Fibroblast of villous mesenchyme (primary cell): ENCODE measurements at places on chromosomes 3 and 15. TPM values are rescaled to one million over a fixed set of nuclear protein-coding genes. Genes with fewer than 3 reads are reported as not detected.
A peak's percentile ranks its signal among the peaks of the same experiment; 100 is the strongest.

MANF gene
- 88.6 and 126 TPM in 2 replicates for total RNA-seq

SNX33 gene
- 19.9 and 23.8 TPM in 2 replicates for total RNA-seq

DNA sequence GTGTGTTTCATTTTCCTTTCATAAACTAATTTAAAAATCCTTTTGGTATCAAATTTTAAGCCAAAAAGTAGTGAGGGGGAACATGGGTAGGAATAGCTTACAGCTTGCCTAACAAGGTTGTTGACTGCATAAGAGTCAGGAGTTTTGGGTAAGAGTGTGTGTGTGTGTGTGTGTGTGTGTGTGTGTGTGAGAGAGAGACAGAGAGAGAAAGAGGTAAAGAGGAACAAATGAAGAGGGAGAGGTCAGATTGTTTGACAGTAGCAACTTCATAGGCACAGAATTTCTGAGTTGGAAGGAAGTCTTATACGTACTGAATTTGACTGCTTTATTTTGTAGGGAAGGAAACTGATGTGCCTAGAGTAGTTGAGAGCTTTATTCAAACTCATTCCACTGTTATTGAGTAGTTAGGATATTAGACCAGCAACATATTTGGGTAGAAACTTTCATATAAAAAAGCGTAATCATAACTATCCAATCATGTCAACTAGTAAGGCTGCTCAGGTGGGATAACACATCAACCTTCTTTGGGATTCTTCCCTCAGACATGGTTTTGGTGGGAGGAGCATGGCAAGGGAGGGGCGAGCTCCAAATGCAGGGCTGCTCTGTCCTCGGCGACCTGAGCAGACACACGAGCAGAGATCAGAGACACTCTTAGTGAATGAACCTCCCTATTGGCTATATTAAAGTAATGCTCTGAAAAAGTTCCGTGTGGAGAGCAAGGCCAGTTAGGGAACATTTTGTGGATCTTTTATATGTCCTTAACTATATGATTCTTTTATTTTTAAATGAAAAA, 86.4 kb downstream of the LPP start:
- no peak for DNase-seq

- peak; percentile 70 for DNase-seq
Observed at GRCh38 chr3:158918008-158918407, 116.2 kb downstream of the MFSD1 start.

DNA sequence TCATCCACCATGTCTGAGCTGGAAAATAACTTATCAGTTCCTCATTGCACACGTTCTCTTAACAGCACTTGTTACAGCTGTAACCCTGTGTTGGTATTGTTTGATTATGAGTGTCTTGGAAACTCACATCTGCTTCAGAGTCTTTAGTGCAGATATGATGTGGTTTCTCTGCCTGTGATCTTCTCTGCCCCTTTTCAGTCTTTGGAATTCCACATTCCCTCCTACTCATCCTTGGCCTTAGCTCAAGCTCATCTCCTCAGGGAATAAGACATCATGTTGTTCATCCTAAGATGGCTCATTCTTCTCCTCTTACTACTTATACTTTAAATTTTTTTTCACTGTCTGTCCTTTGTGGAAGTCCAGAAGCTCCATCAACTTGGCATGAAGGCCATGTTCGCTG, 77.7 kb downstream of the SYNPR start:
- no peak for DNase-seq

GRCh38 chr15:78002996-78003395, 74.5 kb downstream of the TBC1D2B start:
- DNase-seq: no peak

DNA sequence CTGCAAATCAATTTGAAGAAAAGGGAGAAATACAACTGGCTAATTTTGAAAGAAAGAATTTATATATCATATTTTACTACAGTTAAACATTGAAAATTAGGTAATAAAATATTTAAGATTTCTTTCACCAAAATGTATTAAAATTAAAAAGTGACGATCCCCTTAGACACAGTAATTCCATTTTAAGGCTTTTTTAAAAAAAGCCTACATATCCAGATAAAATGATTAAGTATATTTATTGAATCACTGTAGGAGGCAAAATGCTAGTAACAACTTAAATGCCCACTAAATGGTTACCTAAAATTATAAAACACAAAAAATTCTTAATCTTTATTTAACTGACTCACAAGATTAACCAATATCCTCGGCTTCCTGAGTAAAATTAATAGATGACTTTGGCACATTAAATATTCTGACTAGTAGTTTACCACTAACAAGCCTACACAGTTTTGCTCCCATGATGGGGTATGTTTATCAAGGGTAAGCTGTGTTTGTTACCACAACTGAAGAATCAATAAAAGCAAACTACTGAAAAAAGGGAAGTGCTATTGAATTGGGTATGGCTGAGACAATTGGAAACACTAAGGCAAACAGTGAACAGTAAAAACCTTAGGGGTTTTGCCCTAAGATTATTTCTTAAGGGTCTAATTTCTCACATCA, 28.4 kb downstream of the ANKRD28 start:
- no peak for DNase-seq

DNA sequence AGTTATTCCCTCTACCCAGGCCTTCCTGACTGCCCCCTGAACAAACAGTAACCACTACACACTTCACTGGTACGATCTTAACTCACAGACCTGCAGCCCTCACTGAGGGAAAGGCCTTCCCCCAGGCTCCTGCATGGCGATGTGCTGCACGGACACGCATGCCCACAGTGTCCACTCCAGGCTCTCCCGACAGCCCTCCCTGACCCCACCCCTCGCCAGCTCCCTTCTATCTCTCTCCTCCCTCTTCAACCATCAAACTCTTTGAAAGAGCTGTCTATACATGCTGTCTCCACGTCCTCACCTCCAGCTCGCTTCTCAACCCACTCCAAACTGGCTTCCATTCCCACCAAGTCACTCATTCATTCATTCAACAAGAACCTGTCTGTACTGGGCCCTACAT, 3.9 kb downstream of the SCN5A start:
- no peak for DNase-seq
